ENCODE measurements at places on chromosomes 16 and 17.

DNA sequence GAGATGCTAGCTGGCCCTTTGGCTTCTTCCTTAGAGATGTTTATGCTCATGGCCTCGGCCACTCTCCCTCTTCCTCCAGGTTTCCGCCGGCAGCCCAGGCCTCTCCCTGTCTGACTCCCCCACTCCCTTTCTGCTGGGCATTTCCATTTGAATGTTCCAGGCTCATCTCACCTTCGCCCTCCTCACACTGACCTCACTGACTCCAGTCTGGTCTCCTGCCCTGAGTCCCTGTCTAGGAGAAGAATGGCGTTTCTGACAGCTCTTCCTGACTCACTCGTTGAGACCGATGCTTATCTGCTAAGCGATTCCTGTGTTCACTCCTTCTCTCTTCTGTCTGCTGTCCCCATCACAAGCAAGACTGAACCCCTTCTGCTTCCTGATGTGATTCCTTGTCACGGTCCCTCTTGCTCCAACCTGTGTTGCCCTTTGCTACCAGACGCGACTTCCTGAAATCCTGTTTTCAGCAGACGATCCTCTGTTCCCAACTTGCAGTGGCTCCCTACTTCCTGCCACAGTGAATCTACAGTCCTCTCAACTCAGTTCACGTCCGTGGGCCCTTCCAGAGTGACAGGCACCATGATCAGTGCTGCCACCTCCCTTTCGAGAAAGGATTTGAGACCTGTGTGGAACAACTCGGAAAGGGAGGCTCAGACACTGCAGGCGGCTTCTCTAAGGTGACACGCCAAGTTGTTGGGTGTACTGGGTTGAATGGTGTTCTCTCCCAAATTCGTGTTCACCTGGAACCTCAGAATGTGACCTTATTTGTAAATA lies 176.4 kb downstream of the MSI2 start:
- no peak overlapping the region for H3K4me3 ChIP-seq
- no peaks in the 10 kb centered on the region for H3K36me3 ChIP-seq

DNA sequence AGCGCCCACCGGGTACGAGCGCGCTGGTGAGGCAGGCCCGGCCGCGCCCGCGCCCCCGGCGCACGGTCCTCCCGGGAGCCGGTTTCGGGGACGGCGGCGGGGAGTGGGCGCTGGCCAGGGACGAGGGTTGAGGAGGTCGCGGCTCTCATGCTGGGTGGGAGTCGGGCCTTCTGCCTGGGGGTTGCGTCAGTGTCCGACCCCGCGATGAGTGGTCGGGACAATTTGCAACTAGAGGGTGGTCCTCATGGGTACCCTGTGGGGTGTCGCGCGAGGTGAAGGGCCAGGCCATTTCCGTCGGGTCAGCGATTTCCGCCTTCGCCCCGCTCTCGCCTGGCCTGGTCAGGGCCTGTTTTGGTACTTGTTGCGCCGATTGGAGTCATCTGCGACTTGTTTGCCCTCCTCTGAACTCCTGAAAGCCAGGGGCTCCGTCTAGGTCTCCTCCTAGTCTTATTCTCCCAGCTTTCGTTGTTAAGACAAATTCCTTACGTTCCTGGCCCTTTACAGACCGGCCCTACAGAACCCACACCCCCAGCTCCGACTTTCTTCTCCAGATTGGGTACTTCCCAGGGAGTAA lies 14.9 kb downstream of the NAA60 start:
- peak overlapping the region; percentile 96 for H3K27ac ChIP-seq
- no peaks in the 10 kb centered on the region for H3K36me3 ChIP-seq
- H3K4me3 ChIP-seq, result peak overlapping the region; percentile 82
- no peak for DNase-seq
- H3K27me3 ChIP-seq, result no peaks in the 10 kb centered on the region

DNA sequence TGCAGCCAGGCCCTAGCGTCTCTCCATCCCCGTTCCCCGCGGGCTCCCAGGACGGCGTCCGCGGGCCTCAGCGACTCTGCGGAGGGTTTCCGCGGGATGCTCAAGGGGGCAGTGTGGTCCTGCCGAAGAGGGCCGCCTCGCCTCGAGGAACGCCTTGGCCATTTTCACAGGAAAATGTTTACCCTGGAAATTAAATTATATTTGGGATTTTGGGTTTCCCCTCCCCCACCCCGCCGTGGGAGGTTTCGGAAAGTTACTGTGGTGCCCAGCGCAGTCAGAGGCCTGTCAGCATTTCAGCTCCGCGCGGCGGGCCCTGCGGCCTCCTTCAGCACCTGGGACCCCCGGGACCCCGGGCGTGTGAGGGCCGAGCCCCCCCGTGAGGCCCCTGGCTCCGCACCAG lies 94.5 kb downstream of the PCTP start:
- peak overlapping the region; percentile 55 for H3K4me3 ChIP-seq
- H3K36me3 ChIP-seq, result no peaks in the 10 kb centered on the region
- no peak overlapping the region for H3K27ac ChIP-seq

DNA sequence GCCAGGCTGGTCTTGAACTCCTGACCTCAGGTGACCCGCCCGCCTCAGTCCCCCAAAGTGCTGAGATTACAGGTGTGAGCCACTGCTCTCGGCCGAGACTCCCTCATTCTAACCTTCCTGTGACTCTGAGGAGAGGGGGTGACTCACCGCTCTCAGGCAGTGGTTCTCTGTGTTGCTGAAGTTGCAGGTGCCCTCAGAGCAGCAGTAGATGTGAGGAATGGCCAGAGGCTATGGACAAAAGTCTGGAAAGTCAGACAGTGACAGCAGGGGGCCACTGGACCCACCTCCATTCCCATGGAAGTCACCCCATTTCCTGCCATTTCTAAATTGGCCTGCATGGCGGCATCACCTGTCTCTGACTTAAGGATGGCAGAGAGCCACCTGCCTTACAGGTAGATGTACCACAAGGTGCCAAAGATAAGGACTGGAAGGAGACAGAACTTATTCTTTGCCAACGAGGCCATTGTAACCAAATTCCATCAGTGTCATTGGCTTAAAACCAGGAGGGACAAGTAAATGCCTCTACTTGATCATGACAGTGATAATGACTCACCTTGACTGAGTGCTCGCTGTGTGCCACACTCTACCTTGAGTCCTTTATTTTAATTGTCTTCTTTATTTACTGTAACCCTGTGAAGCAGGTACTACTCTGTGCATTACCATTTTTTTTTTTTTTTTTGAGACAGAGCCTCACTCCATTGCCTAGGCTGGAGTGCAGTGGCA lies 15.3 kb upstream of the CNOT1 start:
- no peaks in the 10 kb centered on the region for H3K27me3 ChIP-seq
- DNase-seq, result no peak
- H3K36me3 ChIP-seq, result no peaks in the 10 kb centered on the region

DNA sequence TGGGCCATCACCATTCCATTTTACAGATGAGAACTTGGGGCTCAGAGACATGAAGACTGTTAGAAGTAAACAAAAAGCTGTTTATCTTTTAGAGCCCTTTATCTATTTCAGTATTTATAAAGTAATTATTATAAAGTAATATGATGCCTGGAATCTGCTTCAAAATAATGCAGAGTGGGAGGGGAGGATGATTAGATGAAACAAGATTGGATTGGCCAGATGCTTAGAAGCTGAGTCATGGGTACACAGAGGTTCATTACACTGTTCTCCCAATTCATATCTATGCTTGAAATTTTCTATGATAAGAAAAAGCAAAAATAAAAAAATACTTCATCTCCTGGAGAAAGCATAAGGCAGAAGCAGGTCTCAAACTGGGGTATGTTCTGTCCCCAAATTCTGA lies 29.4 kb downstream of the TOM1L2 start:
- H3K27ac ChIP-seq, result peak overlapping the region; percentile 84
- H3K27me3 ChIP-seq, result no peaks in the 10 kb centered on the region
- no peak overlapping the region for H3K4me3 ChIP-seq
- H3K36me3 ChIP-seq, result no peaks in the 10 kb centered on the region
- no peak for DNase-seq
- H3K4me1 ChIP-seq, result peaks cover 74% of the 10 kb centered on the region

DNA sequence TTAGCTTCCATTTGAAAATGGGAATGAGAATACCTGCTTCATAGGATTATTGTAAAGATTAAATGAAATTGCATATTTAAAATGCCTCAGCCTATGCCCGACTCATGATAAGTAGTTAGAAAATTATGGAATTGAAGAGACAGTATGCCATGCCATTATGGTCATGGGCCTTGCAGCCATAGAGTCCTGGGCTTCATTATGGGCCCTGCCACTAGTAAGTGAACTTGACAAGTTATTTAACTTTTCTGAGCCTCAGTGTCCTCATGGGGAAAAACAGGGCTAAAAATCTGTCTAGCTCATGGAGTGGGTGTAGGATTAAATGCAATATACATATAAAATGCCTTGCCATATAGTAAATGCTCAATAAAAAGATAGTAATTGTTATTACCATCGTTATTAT lies 133.2 kb downstream of the NPIPB5 start:
- H3K36me3 ChIP-seq, result no peaks in the 10 kb centered on the region
- H3K27ac ChIP-seq, result no peak overlapping the region
- H3K4me3 ChIP-seq, result no peak overlapping the region
- no peaks in the 10 kb centered on the region for H3K4me1 ChIP-seq
- H3K27me3 ChIP-seq, result no peaks in the 10 kb centered on the region

GRCh38 chr16:1913327-1914083 lies 4.7 kb downstream of the HS3ST6 start:
- no peaks in the 10 kb centered on the region for H3K27me3 ChIP-seq
- no peak overlapping the region for H3K4me3 ChIP-seq
- H3K36me3 ChIP-seq, result no peaks in the 10 kb centered on the region
- no peak overlapping the region for H3K27ac ChIP-seq
- no peak for DNase-seq

- H3K4me3 ChIP-seq, result no peak overlapping the region
- peaks cover 38% of the 10 kb centered on the region for H3K36me3 ChIP-seq
- peak overlapping the region; percentile 100 for H3K27ac ChIP-seq
- no peaks in the 10 kb centered on the region for H3K27me3 ChIP-seq
Observed at GRCh38 chr17:38463451-38463858, 35.2 kb downstream of the ARHGAP23 start.

DNA sequence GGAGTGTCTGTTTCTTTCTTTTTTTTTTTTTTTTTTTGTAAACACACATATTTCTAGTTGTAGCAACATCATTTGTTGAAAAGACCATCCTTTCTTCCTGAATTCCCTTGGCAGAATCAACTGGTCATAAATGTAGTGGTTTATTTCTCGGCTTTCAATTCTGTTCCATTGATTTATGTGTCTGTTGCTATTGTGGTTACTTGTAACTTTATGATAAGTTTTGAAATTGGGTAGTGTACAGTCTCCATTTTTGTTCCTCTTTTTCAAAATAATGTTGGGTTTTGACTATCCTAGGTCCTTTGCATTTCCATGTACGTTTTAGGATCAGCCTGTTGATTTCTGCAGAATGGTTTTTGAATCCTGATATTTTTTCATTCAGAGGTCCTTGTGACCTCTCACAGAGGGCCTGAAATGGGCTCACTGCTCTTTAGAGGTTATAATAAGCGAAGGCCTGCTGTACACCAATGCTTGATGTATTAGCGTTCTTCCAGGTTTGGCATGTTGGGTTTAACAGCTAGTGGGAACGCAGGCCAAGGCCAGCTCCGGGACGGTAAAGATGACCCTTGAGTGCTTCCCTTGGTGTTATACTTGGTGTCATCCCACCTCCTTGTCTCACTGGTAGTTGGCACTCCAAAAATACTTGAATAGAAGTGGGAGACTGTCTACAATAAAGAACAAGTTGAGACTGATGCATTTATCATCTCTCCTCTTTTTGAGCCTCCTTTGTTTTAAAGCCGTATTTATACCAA lies 43.8 kb downstream of the ZNRF1 start:
- no peak overlapping the region for H3K4me3 ChIP-seq
- H3K27me3 ChIP-seq, result no peaks in the 10 kb centered on the region
- no peaks in the 10 kb centered on the region for H3K36me3 ChIP-seq

Data from thoracic aorta (tissue), 2 donors.